Cerebellum (tissue), 4 donors: ENCODE measurements at places on chromosomes 16 and 17. TPM values are rescaled to one million over a fixed set of nuclear protein-coding genes. Genes with fewer than 3 reads are reported as not detected.

DNA sequence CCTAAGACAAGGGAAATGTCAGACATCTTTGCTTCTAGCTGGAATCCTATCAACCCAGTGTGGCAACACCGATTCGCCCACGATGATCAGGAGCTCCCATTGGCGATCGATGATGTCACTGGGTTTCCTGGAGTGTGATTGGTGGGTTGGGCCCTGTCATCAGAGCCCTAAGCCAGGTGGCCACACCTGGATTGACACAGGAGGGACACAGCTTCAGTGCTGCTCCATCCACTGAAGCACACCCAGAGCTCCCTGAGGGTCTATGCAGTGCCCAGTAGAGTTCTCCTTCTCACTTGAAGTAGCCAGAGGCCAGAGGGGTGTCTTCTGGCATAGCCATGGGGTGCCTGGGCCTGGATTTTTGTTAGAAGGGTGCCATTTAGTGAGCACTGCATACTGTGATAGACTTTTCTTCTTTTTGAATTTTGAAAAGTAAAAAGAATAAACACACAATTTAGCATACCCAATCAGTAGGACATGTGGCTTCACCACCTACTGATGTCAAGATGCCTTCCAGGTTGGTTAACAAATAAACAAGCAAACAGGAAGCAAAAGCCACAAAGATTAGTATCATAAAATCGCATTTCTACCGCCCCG lies 77.6 kb downstream of the CMIP start:
- no peak for DNase-seq

Gene KRTAP9-9
- not detected for total RNA-seq

DNA sequence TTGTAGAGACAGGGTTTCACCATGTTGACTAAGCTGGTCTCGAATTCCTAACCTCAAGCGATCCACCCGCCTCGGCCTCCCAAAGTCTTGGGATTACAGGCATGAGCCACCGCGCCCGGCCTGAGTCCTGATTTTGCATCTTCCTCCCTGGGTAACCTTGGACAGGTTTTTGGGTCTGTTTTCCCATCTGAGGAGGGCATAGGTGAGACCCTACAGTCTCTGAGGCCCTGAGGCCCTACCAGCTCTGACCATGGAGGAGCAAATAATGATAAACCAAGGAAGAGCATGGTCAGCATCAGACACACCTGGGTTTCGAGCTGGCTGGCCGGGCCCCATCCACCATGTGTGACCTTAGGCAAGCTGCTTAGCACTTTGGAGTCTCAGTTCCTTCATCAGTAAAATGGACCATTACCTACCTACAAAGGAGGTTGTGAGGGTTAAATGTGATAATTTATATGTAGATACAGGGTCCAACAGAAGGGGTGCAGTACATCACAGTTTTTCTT lies 1.2 kb upstream of the NCBP3 start:
- DNase-seq = no peak

DNA sequence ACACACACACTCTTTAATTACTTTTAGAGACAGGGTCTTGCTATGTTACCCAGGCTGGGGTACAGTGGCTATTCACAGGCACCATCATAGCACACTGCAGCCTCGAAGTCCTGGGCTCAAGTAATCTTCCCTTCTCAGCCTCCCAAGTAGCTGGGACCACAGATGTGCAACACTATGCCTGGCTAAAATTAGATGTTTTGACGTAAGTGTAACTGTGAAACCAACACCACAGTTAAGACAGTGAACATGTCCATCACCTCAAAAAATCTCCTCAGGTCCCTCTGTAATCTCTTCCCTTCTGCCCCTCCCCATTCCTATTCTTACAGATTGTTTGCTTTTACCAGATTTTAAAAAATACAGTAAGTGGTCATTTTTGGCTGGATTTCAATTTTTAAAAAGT lies 66.7 kb downstream of the RPGRIP1L start:
- no peak for DNase-seq

- no peak for DNase-seq
Observed at GRCh38 chr16:70682239-70683145, 3.4 kb downstream of the MTSS2 start.

Gene ZSCAN10
- total RNA-seq = not detected

Gene DNAJA2
- total RNA-seq = 49.3 TPM

DNA sequence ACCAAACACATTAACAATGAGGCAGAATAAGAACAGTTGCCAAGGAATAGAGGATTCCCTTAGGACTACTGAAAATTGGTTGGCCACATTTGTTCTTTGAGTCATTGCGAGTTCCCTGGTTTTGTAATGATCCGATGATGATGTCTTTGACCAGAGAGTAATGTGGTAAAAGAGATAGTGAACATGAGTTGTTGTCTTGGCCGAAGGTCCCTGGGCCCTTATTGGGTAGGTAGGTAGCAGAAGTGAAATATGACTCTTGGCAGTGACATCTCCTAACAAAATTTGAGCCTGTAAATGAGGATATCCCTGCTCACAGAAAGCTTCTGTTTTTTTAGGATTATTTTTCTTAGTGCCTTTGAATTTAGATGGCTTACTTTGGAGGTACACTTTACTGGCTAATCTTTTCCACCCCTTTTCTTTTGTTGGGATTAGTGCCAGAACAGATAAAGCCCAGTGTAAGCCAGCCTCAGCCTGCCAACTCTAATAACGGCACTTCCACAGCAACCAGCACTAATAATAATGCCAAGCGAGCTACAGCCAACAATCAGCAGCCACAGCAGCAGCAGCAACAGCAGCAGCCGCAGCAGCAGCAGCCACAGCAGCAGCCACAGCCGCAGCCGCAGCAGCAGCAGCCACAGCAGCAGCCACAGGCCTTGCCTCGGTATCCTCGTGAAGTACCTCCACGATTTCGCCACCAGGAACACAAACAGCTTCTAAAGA lies 47.2 kb downstream of the TNRC6A start:
- peak; percentile 18 for DNase-seq

- DNase-seq = no peak
Observed at GRCh38 chr17:2263183-2264066, 40.2 kb downstream of the SMG6 start.

Gene CCL5
- total RNA-seq = 0.45 TPM

GRCh38 chr16:3020604-3021448 lies 658 bp downstream of the TNFRSF12A start:
- DNase-seq = no peak

Gene TBC1D16
- total RNA-seq = 49.1 TPM

- DNase-seq = no peak
Observed at GRCh38 chr16:27690608-27691007, 140.7 kb downstream of the KATNIP start.

Gene DCXR
- total RNA-seq = 21.8 TPM

- no peak for DNase-seq
Observed at GRCh38 chr17:73754886-73755400, 110.7 kb upstream of the SDK2 start.
